Stimulated activated CD8-positive, alpha-beta memory T cell treated with anti-CD3 and anti-CD28 coated beads, Interleukin-4, amount 100 ng/mL, for 24 hours (primary cell): ENCODE measurements at places on chromosomes 1 and 21.
A peak's percentile ranks its signal among the peaks of the same experiment; 100 is the strongest.

DNA sequence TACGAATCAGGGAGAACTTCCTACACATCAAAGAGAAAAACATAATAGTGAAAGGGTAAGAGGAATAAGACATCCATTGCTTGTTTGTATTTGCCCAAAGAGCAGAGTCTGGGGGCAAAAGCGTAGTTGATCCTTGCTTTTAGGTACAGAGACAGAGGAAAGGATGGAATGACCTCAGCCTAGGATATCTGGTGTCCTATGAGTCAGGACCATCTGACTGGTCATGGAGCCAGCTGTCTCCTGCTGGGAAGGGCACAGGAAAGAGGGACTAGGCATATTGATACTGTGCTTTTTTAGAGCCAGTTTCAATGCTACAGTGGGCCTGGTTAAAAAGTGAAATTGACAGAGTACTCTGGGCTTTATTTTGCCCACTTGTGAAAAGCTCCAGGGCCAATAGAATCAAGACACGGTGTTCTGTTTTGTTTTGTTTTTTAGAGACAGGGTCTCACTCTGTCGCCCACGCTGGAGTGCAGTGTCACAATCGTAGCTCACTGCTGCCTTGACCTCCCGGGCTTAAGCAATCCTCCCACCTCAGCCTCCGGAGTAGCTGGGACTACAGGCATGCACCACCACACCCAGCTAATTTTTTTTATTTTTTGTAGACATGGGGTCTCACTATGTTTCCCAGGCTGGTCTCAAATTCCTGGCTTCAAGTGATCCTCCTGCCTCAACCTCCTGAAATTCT is 3.2 kb downstream of the PLEKHO1 start:
- DNase-seq, result no peak

- no peak for DNase-seq
These were observed 43.7 kb downstream of the HLX start for GRCh38 chr1:220922951-220923350.

GRCh38 chr1:22794647-22795365 is 84.2 kb downstream of the EPHB2 start:
- DNase-seq, result no peak

- peak; percentile 63 for DNase-seq
These were observed 7.6 kb upstream of the NPL start for GRCh38 chr1:182781841-182782586.

DNA sequence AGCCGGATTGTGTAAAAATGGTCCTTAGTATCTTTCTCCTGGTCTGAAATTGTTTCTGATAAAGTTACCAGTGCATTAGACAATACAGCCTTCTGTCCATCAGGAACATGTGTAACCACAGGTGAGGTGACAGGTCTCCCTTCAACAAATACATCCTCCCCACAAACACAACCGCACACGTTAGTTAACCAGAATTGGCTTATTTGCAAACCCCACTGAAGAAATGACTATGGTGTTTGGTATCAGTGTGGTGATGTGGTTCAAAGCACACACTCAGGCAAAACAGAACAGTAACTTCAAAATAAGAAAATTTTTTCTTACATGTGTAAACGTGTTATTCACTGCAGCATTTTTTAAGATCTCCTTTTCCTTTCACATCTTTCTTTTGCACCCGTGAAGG is 517.2 kb upstream of the NR5A2 start:
- DNase-seq, result no peak

DNA sequence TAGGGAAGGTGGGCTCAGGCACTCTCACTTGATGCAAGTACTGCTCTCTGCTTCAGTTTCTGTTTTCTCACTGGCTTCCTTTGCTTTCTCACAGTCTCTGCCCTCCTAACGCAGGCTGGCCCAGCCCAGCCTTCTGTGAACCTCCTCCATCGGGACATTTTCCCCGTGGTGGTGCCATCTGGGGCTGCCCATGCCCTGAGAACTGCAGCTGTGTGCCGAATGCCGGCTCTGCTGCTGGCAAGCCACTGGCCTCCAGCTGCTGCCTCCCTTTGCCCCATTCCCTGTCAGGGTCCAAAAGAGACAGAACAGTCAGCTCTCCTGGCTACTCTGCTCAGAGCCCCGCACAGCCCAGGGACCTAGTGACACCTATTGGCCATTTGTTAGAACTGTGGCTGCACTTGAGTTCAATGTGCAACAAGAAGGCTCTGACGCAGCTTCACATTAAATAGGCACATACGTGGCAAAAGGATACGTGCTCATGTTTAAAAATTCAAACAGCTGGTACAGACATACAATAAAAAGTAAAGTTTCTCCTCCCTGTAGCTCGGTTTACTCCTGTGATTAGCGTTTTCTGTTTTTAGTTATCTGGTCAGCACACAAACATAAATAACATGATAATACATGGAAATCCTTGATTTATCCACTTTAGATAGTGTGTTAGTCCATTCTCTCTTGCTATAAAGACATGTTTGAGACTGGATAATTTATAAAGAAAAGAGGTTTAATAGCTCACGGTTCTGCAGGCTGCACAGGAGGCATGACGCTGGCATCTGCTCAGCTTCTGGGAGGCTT is 46.6 kb downstream of the FCRL5 start:
- no peak for DNase-seq

DNA sequence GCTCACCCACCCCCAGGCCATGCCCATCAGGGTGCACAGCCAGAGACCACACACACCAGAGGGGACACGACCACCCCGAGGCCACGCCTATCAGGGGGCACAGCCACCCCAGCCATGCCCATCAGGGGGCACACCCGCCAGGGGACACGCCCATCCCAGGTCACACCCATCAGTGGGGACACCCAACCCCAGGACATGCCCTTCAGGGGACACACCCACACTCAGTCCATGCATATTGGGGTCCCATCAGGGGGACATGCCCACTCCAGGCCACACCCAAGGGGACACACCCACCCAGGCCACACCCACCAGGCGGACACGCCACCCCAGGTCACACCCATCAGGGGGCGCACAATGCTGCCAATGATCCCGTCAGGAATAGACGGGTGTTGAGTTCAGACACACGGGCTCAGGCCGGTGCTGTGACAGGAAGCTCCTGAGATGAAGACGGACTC is 20.7 kb downstream of the MCM3AP start:
- no peak for DNase-seq

DNA sequence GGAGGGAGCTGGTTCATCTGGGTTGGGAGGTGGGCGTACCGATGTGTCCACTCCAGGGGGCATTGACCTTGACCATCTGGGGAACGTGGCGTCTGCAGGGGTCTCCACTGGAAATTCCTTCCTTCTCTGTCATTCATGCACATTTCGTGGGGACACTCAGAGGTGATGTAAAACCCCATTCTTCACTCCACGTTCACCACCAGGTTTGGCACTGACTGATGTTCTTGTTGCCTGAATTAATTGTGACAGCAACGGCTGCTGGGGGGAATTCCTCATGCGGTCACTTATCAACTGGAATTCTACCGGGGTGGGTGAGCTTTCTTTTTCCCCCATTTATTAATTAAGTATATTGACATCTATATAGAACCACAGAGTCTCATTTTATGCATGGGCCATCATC is 18.1 kb upstream of the POFUT2 start:
- DNase-seq, result no peak

- DNase-seq, result peak; percentile 17
These were observed 4.7 kb upstream of the ECE1 start for GRCh38 chr1:21295002-21295401.

- DNase-seq, result no peak
These were observed 35.1 kb downstream of the CATSPERE start for GRCh38 chr1:244496186-244496585.

GRCh38 chr21:38626306-38626705 is 128.0 kb upstream of the ERG start:
- DNase-seq, result no peak

DNA sequence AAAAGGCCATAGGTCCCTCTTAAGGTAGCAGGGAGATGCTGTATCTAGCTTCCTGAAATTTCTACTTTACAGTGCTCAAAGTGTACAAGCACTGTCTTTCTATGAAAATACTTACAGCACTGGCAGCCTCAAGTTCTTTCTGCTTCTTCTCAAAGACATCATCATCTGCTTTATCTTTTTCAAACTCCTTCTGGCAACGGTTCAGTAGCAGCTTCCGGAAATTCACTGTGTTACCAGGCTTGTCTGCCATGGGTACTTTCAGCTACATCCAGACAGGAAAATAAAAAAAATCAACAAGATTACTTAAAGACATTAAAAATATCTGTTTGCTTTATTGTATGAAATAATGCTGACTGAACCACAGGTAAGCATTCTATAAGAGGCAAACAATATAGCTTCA is 77.9 kb upstream of the HP1BP3 start:
- no peak for DNase-seq

- DNase-seq, result no peak
These were observed 18.7 kb downstream of the LRRC3 start for GRCh38 chr21:44473915-44474555.

GRCh38 chr1:229164836-229165735 is 105.8 kb upstream of the RAB4A start:
- DNase-seq, result no peak

GRCh38 chr1:110605901-110606656 is at the start of gene KCNA2:
Gene KCNA2, minus strand, starts transcription at chr1:110606358. Its CDS starts 1,576 bp downstream, at chr1:110604782.
- no peak for DNase-seq

DNA sequence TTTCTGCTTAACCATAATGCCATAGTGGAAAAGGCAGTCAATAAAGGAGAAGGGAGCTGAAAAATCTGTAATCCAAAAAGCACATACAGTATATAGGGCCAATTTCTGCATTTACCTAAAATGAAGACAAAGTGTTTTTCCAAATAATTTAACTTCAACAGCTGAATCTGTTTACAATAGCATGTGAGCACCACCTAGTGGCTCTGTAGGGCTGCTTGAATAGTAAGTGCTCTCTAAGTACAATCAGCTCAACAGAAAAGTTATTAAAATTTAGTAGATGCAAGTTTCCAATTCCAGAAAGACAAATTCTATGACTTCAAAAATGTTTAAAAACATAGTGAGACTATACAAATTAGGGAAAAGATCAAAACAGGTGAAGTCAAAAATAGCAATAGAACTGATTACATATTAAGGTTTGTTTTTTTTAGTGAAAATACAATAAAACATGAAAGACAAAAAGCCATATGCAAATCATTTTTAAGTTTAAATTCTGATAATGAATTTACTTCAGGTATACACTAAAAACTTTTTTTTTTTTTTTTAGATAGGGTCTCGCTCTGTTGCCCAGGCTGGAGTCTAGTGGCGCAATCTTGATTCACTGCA is 220.0 kb downstream of the SETD4 start:
- DNase-seq, result peak; percentile 38

DNA sequence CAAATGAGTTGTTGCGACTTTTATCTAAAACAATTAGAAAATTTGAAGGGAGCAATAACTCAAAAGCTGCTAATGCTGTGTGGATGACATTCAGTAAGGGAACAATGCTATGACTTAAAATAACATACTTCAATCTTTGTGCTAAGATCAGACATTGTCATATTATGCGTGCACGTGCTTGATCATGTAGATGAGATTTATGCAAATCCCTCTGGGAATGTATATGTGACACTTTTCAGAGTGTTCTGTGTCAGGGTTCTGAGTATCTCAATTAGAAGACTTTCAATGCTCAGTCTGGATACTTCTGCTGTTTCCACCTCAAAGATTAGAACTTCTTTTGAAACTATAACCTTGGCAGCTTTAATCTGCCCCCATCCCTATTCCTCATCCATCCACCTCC is 18.6 kb upstream of the POU2F1 start:
- no peak for DNase-seq

- DNase-seq, result no peak
These were observed 359.0 kb downstream of the RGS7 start for GRCh38 chr1:240998024-240998423.

DNA sequence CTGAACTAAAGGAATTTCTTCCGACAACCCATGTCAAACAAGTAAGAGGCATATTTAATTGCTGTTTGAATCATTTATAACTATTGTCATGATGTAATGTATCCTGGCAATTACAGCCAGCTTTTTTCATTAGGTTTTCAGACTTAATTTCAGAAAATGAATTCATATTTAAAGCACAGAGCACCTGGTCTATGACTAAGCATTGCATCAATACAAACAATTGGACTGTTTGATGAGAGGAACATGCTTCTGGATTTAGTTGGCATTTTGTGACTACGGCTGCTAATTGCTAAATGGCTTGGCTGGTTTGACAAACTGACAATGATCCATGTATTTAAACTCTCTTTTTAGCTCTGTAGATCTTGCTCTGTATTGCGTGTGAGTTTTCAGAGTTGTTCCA is 853.4 kb downstream of the NCAM2 start:
- DNase-seq, result no peak

- DNase-seq, result no peak
These were observed 481 bp upstream of the SLAMF1 start for GRCh38 chr1:160647329-160647720.

DNA sequence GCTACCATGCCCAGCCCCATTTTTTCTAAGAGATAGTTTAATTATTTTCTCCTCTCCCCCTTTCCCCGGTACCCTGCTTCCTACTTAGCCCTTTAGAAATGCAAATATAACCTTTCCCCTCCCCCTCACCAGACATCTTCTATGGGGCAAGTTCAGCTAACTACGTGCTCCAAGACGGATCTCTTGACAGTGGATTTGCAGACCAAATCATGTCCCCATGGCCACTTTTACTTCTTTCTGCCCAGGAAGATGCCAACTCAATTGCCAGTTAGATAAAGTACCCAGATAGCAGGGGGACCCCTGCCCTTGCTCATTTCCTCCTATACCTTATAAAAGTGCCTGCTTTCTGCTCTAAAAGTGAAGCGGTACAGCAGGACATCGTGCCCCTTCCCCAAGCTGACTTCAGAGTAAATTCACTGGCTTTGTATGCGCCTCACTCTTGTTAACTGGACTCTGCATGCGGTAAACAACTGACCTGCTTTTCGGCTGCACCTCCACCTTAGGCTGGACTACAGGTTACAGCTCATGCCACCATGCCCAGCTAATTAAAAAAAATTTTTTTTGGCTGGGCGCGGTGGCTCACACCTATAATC is 7.4 kb downstream of the DNAJC11 start:
- DNase-seq, result no peak

GRCh38 chr21:23664193-23664694 is 1943.0 kb downstream of the MRPL39 start:
- no peak for DNase-seq

DNA sequence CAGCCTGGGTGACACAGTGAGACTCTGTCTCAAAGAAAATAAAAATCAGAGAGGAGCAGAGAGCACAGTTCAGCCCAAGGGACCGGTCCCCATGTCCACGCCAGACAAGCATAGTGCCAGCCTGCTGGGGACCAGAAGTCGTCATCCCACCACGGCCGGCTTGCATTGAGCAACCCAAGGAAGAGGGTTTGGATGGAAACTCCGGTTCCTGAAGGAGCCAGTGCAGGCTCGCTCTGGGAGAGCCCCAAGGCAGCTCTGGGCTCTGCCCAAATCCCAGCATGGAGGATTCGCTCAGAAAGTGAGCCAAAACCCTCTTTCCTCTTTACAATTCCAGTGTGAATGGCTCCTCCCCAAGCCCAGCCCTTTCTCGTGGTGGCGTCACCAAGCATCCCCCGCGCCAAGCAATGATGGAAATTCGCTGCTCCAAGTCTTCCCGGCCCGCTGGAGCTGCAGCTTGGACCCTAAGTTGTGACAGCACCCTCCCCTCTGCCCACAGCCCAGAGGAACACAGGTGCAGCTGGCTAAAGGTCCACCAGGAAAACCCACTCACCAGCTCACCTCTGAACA is 64.1 kb upstream of the SLC25A33 start:
- DNase-seq, result no peak

- DNase-seq, result no peak
These were observed 107.3 kb upstream of the PDC start for GRCh38 chr1:186568221-186568620.
